CD4-positive, alpha-beta T cell (primary cell): ENCODE measurements at places on chromosomes 6 and 20.

DNA sequence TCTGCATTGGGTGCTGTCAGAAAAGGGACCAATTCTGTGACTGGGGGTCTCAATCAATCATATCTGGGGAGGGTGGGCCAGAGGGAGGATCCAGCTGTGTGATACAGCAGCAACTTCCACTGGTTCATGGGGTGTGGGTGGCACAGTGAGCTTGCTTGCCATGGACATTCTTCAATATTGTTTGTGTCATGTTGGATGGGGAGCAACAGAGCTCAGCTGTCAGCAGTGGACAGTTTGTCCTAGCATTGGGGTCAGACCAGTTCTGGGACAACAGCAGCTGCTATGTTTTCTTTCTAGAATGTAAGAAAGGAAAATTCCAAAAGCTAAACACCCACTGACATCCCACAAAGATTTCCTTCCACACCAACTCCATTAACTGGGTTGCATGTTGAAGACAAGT, 221.9 kb upstream of the CDH4 start:
- no peak for DNase-seq

- no peak for DNase-seq
Measured at GRCh38 chr20:8404912-8405635, 273.0 kb downstream of the PLCB1 start.

GRCh38 chr6:144617708-144618107, 332.6 kb downstream of the UTRN start:
- DNase-seq = no peak

- DNase-seq = no peak
Measured at GRCh38 chr6:88124925-88125557, 41.1 kb downstream of the CNR1 start.

GRCh38 chr6:100300221-100300736, 164.4 kb downstream of the SIM1 start:
- DNase-seq = no peak

- DNase-seq = no peak
Measured at GRCh38 chr20:3515379-3516170, 44.8 kb downstream of the ATRN start.

DNA sequence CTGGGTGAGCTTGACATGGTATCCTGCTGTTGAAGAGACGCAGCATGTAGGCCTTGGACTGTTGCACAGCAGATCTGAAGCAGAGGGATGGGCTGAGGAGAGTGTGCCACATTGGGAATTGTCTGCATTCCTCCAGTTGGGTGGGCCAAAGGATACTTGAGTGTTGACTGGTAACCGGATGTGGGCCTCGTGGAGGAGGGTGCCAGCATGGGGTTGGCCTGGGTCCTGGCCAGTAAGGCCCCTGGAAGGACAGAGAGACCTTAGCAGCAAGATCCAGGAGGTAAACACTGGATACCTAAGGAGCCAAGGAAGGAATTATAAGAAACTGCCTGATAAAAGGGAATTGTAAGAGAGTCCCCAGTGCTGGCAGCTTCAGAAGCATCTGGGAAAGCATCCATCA, 76.9 kb downstream of the FIG4 start:
- DNase-seq = no peak

DNA sequence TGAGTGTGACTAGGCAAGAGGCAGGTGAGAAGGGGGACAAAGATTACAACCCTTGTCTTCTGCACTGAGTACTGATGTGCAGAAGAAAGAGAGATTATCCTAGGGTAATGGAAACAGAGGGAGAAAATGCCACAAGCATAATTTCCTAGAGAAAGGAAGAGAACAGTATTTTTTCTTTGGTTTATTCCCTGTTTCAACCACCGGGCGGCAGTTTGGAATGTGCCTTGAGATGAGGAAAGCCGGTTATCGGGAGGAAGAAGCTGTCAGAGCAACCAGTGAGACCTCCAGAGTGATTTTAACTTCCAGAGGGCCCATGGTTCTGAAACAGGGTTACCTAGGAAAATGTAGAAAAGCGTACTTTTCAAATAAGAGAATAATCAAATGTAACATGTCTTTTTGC, 121.4 kb downstream of the REV3L start:
- DNase-seq = peak; percentile 21

DNA sequence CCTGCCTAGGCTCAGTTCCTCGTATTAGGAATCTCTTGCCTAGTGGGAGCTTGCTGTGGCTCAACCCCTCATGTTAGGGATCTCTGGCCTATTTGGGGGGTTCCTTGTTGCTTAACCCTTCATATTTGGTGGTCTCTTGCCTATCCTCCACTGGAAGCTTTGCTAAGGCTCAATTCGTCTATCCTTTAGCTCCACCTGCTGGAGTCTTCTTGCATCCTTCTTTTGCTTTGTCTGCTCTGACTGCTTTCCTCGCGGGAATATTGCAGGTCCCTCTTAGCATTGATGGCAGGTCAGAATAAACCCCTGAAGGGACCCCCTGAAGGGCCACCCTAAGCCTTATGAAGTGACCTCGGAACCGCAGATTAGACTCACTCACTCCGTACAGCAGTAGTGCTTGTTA, 203.0 kb upstream of the TBX18 start:
- no peak for DNase-seq

- DNase-seq = no peak
Measured at GRCh38 chr6:126217497-126217896, 122.4 kb upstream of the CENPW start.

GRCh38 chr6:64789476-64789875, 917.5 kb downstream of the EYS start:
- DNase-seq = no peak

DNA sequence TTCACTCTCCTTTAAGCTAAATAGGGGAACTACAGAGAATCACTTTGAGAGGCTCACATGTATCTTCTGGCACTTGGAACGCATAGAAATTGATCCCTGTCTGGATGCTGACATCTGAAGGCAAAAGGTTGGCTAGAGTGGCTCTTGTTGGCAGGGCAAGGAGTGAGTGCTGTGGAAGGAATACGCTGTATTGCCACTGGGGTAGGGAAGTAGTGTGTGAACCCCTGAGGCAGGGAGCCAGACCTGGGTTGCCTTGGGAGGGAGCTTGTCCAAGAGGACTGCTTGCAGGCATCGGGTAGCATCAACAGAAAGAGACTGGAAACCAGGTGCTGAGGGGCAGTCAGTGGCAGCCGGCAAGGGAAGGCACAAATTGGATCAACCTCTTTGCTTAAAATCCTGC, 8.9 kb upstream of the MMS22L start:
- no peak for DNase-seq

- no peak for DNase-seq
Measured at GRCh38 chr6:163945808-163946207, 531.3 kb downstream of the QKI start.

DNA sequence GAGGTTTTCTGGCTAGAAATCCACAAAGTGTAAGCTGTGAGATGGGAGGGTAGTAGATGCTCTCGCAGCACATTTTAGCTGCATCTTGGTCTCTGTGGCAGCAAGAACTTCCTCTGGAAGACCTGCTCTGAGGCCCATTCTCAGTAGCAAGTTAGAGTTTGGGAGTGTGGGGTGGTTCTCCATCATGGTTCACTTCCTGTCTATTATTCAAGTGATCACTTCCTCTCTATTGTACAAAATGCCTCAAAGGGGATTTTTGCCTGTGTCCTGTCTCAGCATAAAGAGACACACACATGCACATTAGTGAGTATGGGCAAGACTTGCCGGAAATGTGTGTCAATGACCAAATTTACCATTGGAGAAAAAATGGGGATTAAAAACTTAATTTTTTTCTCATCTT, 42.5 kb downstream of the LYRM2 start:
- no peak for DNase-seq

- no peak for DNase-seq
Measured at GRCh38 chr6:6829872-6830685, 241.6 kb downstream of the LY86 start.

DNA sequence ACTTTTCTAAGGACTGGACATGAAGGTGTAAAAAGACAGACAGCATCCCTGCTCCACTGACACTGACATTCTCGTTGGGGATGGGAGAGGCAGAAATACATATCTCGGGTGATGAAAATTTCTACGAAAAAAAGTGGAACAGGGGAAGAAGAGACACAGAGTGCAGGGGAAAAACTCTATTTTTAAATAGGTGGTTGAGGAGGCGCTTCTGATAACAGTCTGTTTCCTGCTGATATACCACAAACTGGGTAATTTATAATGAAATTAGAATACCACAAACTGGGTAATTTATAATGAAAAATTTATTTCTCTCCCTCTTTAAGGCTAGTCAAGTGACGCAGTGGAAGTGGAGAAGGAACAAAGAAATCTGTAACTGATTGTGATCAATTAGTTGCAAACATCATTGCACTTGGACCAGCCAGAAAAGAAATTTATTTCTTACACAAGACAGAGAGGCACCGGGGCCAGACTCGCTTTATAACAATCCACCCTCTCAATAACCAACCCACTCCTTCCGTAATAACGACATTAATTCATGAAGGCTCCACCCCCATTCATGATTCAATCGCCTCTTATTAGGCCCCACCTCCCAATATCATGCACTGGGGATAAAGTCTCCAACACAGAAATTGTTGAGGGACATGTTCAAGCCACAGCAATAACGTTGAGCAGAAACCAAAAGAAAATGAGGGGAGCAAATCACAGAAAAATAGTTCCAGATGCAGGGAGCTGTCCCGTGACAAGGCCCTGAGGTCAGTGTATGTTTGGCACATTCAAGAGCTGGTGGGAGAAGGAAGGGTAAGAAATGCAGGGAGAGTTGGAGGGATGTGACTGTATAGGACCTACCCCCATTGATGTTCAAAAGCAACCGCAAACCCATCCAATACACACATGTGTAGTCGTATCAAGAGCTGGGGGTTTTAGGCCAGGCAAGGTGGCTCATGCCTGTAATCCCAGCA, 6.6 kb upstream of the SRSF6 start:
- DNase-seq = no peak

DNA sequence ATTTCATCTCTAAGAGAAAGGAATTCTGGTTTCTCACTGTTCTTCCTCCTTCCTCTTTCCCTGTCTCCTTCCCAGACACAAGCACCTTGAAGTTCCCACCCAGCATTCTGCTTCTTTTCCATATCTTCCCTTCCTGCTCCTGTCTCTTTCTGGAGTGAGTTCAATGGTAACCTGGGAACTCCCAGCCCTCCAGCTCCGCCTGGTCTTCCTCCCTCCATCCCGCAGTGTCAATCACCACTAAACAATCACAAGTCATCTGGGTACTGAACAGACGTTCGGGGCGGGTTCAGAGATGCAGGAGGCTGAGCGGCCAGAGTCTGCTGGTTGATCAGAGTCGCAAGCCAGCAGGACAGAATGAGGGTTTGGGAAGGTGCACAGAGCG, 7.7 kb downstream of the TTBK1 start:
- no peak for DNase-seq

- no peak for DNase-seq
Measured at GRCh38 chr20:51456511-51457509, 85.7 kb downstream of the NFATC2 start.

DNA sequence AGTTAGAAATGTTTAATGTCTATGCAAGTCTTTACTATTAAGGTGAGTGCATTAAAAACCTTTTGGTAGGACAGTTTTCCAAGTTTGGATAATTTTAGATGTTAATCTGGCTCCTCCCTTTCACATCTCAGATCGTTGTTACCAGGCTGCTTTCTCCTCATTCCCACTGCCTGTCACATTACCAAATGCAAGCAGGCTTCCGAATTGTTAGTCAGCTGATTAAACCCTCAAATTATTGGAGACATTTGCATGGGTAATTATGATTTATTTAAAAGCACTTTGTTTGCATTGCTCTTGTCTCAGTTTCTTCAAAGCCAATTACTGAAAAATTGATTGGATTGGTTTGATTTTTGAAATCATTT, 816.5 kb downstream of the KIF16B start:
- DNase-seq = no peak

DNA sequence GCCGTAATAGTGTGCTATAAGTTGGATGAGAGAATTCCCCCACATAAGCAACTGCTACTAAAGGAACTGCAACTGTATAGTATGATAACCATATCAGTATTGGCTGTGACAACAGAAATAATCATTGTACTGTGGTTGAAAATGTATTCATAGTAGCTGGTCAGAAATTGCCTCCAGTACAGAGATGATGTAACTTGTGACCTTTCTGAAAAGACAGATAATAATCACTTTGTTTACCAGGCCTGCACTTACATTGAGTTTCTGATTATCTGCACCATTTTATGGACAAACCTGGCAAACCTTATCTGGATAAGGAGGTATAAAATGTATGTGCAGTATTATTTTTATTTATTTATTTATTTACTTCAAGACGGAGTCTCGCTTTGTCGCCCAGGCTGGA, 19.0 kb downstream of the CFAP206 start:
- no peak for DNase-seq

DNA sequence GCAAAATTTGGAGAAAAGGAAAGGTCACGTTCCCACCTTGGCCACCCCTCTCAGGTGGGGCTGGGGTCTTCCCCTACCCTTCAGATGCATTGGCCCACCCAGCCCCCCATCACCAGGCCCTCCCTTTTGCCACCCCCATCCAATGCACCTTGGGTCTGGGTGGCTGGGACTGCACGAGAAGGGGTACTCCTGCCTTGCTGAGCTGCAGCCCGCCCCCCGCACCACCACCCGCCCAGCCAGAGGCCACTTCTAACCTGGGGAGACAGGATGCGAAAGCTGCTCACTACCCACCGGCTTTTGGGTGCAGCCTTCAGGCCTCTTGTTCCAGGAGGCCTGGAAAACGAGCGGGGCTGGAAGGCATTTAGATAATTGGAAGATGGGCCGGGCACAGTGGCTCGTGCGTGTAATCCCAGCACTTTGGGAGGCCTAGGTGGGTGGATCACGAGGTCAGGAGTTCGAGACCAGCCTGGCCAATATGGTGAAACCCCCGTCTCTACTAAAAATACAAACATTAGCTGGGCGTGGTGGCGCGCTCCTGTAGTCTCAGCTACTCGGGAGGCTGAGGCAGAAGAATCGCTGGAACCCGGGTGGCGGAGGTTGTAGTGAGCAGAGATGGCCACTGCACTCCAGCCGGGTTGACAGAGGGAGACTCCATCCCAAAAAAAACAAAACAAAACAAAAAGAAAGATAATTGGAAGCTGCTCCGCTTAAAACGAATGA, 1.2 kb upstream of the CDC25B start:
- DNase-seq = no peak

GRCh38 chr6:113695516-113695915, 161.6 kb upstream of the MARCKS start:
- DNase-seq = no peak

GRCh38 chr20:58012731-58013510, 215.5 kb downstream of the ANKRD60 start:
- DNase-seq = no peak

- no peak for DNase-seq
Measured at GRCh38 chr20:8800089-8800488, 268.8 kb upstream of the PLCB4 start.

DNA sequence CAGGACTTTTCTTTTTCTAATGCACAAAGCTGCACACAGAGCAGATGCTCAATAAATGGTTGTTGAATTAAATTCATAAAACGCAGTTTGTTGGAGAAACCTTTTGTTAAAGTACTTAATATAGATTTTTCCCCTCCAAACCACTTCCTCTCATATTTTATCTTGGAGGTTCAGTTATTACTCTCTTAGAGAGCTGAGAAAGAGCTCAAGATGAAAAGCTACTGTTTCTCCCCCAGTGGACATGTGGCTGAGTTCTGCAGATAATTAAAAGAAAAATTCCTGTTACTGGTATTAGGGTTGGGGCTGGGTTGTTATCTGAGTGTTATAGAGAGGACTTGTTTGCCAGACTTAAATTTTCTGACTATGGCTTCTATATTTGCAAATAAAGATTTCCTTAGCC, 294.0 kb downstream of the TBC1D7 start:
- DNase-seq = no peak
